Upper lobe of right lung (tissue), 1 donor: ENCODE measurements at places on chromosomes 13 and 19. TPM values are rescaled to one million over a fixed set of nuclear protein-coding genes. Genes with fewer than 3 reads are reported as not detected.

The INSR gene
- total RNA-seq, result 37.5 TPM

The LACC1 gene
- 10.3 TPM for total RNA-seq

The PROZ gene
- total RNA-seq, result not detected

The TINCR gene
- total RNA-seq, result 5.6 TPM

The ZGLP1 gene
- 3.8 TPM for total RNA-seq

The MCF2L gene
- 69.7 TPM for total RNA-seq

The PRSS57 gene
- not detected for total RNA-seq

The IZUMO2 gene
- not detected for total RNA-seq

The TYROBP gene
- 367 TPM for total RNA-seq

The SIGLEC10 gene
- 12.6 TPM for total RNA-seq

The VSTM1 gene
- total RNA-seq, result 1.1 TPM

DNA sequence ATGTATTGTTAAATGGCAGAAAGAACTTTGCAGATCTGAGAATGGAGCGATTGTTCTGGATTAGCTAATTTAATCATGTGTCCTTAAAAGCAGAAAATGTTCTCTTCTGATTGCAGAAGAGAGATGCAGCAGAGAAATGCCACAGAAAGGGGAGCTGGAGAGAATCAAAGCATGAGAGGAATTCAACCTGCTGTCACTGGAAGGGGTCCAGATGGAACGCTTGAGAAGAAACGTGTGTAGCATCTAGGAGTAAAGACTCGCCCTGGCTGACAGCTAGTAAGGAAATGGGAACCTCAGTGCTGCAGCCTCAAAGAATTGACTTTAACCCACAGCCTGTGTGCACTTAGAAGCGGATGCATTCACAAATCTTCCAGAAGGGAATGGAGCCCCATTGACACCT is 502.8 kb downstream of the KLF12 start:
- DNase-seq, result no peak

DNA sequence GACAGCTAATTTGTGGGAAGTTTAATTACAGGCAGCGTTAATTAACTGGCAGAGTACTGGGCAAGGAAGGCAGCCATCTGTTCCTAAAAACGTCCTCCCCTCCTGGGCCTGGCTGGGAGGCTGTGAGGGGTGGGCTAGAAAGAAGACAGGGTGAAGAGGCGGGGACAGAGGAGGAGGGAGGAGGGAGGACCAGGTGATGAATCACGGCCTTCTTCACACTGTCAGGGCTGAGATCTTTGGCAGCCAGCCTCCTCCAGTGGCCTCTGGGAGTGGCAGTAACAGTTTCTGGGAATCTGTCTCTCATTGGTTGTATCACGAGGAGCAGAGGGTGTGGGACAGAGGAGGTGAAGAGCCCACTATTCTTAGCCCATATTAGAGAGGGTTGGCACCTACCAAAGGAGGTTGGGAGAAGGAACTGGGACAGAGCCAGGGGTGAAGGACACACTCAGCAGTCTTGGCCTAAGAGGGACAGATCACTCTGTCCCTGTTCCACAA is 9.6 kb upstream of the ZNRF4 start:
- DNase-seq, result no peak

DNA sequence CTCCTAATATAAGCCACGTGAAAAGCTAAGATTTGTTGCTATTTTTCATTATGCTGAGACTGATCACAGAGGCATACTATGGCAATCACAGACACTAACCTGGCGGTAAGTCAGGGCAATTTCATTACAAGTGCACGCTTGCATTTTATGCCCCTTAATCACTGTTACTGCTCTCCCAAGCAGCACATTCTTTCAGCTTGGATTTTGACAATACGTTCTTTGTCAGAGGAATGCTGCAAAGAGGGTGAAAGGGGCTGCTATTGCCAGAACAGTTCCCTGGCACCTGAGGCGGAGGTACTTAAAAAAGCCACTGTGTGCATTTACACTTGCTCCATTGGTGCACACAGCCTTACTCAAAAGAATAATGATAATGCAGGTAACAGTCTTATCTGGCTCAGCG is 346.6 kb downstream of the RFC3 start:
- no peak for DNase-seq

- no peak for DNase-seq
These were observed 442.3 kb downstream of the FGF9 start for GRCh38 chr13:22112956-22113745.

DNA sequence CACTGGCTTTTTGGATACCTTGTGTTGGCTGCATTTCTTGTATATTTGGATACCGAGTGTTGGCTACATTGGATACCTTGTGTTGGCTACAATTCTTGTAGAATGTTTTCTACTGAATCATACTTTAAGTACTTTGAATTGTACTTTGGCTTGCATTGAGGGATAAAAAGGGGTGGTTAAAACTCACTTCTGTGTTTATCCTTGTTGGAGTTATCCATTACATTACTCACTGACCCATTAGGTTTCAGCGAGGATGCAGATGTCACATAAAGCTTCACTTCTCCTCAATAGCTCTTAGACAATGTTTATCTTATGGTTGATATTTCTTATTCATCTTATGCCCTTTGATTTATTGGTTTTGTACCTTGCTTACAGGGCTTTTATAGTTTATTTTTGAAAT is 43.1 kb downstream of the PDS5B start:
- no peak for DNase-seq

DNA sequence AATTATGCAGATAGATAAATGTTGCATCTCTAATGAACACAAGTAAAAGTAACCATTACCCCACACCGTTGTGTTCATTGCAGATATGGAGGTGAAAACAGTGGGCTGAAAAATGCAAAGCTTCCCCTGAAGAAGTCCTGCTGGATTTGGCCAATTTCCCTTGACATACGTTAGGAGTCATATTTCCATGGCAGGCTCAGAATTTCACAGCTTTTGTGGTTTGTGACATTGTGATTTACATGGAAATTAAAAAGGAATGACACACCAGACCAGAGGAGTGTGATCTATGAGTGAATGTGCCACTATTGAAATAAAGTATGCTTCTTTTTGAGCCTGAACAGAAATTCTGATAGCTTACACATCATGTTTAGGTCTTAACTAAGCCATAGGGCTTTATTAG is 221.1 kb upstream of the TMTC4 start:
- DNase-seq, result no peak

GRCh38 chr19:38443458-38443999 is 10.0 kb downstream of the RYR1 start:
- no peak for DNase-seq

DNA sequence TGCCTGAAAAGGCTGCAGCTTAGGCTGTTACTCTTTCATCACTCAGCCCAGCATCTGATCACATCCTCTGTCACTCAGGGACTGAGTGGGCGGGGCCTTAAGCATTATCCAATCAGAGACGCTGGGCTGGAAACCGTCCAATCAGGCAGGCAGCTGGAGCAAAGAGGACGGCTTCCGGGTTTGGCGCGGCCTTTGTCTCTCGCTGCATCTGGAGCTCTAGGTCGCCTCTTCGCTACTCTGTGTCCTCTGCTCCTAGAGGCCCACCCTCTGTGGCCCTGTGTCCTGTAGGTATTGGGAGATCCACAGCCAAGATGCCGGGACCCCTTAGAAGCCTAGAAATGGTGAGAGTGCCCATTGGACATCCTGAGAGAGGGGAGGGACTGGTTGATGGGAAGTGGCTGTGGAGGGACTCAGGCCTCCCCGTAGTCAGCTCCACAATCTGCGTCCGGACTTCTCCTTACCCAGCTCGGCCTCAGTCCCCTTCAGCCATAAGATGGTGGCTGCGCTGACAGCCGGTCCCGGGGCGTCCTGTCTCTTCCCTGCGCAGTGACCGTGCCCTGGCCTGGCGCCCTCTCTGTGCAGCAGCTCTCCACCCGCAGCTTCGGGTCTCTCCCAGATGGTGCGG is at the start of gene ZNF486:
Gene ZNF486, plus strand, starts transcription at position 195 of the 625 bp plus-strand sequence. Its CDS starts 117 bp downstream, at position 312.
- DNase-seq, result peak; percentile 94

- no peak for DNase-seq
These were observed 35.9 kb downstream of the ELF1 start for GRCh38 chr13:40983259-40983658.

GRCh38 chr13:111855191-111855590 is 211.8 kb upstream of the SOX1 start:
- no peak for DNase-seq

GRCh38 chr13:43239275-43239840 is 216.0 kb downstream of the DNAJC15 start:
- no peak for DNase-seq

DNA sequence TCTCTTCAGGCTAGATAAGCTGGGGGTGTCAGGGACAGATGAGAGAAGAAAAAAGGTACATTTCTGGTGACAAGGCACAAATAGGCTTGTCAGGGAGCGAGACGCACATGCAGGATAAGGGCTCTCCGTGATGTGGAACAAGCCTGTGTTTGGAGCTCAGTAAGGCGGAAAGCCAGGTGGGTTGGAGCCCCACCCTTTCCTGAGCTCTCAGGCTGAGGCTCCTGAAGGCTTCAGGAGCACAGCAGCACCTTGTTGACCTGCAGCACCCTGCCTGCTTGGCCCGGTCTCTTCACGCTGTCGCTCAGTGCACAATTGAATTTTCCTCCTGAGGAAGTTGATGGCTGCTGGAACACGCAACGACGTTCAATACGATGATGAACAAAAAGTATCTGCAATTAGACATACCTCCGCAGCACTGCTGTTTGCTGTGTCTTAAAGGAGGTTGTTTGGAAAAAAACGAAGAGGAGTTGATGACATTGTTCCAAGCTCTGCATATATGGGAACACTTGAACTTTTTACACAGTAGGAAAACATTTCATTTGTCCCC is 29.3 kb downstream of the SERP2 start:
- DNase-seq, result no peak
